Stimulated activated CD8-positive, alpha-beta memory T cell treated with anti-CD3 and anti-CD28 coated beads, Interleukin-2, amount 100 ng/mL, for 1 hour (primary cell): ENCODE measurements at places on chromosomes 7 and 10.

- DNase-seq: no peak
Measured at GRCh38 chr7:30225863-30226613, 58.4 kb upstream of the ZNRF2 start.

DNA sequence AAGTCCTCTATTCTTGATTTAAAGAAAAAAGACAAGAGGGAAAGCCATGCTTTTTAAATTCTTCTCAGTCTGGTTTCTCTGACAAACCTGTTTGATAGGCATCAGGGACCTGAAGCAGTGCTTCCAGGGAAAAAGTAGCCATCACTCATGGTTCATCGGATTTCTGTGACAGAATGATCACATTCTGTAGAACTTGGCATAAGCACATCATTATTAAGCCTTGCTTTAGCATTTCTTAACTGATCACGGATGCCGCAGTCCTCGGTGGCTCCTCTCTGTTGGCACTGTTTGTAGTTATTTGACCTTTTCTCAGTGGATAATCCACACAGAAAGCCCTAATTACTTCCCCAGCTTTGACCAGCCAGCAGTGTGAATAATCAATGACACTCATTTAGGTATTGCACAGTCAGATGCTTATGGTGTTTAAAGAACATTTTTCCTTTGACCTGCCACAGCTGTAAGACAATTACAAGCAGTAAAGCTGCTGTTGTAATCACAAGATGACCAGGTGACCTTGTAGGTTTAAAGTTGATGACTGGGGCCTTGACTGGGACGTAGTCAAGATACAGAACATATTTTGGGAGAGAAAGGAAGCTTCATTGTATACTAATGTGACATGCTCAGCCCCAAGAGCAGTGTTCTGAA, 64.4 kb upstream of the SKAP2 start:
- DNase-seq: no peak

- no peak for DNase-seq
Measured at GRCh38 chr10:21265622-21266021, 259.9 kb downstream of the SKIDA1 start.

DNA sequence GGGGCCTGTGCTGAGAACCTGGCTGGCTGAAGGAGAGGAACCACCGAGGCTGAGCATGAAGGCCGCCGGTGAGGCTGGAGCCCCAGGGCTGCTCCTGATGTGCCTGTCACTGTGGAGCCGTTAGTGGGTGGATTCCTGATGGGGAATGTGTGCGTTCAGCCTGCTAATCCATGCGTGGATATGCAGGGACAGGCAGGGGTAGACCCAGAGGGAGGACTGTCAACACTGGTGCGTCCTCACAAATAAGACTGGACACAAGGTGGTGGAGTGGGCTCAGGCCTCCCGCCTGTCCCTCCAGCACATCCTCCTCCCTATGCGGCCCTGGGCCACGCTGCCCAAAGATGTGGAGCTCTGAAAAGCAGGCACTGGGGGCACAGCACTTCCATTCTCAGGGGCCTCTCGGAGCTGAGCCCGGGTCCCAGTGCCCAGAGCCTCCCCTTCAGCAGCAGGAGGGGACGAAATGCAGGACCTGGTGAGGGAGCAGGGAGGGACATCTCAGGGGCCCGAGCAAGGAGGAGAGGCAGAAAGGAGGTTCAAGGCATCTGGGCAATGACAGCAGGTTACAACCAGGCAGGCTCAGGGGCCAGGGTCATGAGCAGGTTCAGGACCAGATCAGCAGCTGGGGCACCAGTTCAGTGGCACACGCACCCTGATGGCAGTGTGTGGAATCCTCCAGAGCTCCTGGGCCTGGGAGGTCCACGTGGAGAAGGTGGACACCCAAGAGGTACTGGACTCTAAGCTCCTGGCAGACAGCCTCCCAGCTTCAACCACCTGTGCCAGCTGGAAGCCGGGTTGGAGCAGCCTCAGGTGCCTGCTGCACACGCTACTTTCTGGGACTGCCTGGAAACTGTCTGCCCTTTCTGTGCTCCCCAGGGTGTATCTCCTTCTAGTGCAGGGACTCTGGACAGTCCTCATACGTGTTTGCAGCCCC, 33.5 kb upstream of the ANTXRL start:
- no peak for DNase-seq

GRCh38 chr10:103888113-103888841, 29.7 kb downstream of the STN1 start:
- DNase-seq: no peak

DNA sequence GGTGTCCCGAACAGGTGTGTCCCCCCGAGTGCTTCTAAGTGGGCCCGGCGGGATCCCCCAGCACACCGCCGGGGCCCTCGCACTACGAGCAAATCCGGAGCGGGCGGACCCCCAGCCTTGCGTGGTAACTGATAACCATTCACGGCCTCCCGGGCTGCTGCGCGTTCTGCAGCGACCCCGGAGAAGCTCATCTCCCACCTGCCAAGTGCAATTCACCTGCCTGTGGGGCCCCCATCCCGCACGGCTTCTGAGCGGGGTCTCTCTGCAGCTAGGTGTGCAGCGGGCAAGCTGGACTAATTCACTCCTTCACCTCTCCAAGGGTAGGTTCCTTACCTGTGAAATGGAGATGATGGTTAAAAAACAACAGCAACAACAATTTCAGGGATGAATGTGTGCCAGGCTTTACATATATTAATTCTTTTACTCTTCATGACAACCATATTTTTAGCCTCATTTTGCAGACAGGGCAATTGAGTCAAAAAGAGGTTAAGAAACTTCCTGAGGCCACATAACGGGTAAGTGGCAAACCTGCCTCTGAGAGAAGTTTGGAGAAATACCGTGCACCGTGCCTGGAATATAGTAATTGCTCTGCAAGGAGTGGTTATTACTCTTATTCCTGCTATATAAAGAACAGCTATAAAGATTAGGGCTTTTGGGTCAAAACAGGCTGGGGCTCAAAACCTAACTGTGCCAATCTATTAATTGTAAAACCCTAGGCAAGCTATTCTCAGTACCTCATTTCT, 652 bp upstream of the PODXL start:
- no peak for DNase-seq

DNA sequence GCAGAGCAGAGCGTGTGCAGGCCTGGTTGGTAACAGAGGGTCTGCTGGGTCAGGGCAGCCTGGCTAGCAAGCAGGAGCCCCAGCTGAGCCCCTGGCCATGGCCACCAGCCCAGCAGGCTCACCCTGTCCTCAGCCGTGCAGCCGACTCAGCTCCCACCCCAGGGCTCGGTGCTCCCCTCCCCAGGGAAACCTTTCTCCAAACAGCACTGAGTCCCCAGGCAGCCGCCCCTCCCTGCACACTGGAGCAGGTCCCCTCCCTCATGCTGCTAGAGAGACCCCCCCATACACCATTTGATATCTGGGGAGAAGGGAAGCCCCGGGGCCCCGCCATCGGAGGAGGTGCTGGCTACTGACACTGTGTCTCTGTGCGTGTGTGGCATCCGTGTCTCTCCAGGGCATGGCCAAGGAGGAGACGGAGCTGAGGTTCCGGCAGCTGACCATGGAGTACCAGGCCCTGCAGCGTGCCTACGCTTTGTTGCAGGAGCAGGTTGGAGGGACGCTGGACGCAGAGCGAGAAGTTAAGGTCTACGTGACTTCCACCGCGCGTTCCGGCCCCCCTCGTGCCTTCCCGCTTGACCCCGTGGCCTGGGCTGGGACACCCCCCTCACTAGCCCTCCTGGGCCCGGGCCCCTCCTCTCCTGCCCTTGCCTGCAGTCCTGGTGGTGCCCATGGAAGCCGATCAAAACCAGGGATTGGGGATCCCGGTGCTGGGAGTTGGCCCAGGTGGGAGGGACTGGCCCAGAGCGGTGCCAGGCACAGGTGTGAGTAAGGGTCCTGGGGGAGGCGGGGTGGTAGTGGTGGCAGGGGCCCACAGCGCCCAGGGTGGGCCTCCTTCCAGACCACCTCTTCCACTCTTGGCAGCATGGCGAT, 45.0 kb upstream of the DPYSL4 start:
- no peak for DNase-seq

GRCh38 chr10:69498711-69499471, 47.6 kb downstream of the TSPAN15 start:
- no peak for DNase-seq

DNA sequence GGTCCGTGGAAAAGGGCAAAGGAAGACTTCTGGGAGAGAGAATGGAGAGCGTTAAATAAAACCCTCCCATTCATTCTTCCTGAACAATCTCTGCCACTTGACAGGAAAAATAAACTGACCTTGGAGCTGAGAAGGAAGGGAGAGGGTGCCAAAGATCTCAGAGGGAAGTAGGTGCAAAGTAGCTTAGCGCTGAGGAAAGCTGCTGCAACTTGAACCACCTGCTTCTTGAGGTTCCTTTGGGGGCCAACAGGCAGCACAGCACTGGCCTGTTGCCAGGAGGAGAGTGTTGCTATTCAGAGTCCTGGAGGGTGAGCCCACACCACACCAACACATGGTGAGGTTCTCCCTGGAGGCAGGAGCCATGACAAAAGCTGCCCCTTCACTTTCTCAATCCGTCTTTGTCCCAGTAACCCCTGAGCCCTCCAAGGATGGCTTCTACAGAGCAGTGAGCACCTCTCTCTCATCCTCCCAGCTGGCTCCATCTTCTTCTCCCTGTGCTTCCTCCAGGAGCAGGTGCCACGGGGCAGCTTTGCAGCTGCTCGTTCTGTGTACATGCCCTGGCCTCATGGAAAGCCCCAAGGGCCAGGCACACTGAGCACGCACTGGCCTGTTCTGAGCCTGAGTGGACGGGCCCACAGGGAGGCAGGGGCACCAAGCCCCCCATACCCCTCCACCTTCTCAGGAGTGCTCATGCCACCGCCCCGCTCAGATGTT, 101.3 kb downstream of the STRA8 start:
- no peak for DNase-seq

GRCh38 chr7:113267885-113268284, 149.5 kb upstream of the SMIM30 start:
- no peak for DNase-seq

- no peak for DNase-seq
Measured at GRCh38 chr10:17607060-17607459, 10.1 kb downstream of the HACD1 start.

GRCh38 chr10:100528921-100529474, 673 bp downstream of the NDUFB8 start:
- DNase-seq: no peak

DNA sequence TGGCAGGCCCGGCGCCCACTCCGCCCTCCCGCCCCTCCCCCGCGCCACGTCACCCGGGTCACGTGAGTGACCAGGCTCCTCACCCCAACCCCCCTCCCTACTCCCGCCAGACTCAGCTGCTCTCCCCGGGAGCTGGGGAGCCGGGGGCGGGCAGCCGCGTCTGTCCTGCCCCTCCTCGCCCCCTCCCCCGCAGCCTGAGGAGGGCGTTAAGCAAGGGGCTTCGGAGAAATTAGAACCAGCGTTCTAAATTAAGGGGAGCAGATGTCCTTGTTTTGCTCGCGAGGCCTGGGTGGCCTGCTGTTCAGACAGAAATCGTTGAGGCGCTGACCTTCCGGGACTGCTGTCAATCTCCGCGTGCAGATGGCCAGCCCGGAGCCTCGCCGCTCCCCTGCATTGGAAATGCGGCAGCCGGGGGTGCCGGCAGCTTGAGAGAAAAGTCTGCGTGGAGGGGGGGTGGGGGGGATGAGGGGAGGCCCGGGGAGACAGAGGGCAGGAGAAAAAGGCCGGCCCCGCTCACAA, 102.2 kb upstream of the ZNF438 start:
- peak; percentile 51 for DNase-seq

DNA sequence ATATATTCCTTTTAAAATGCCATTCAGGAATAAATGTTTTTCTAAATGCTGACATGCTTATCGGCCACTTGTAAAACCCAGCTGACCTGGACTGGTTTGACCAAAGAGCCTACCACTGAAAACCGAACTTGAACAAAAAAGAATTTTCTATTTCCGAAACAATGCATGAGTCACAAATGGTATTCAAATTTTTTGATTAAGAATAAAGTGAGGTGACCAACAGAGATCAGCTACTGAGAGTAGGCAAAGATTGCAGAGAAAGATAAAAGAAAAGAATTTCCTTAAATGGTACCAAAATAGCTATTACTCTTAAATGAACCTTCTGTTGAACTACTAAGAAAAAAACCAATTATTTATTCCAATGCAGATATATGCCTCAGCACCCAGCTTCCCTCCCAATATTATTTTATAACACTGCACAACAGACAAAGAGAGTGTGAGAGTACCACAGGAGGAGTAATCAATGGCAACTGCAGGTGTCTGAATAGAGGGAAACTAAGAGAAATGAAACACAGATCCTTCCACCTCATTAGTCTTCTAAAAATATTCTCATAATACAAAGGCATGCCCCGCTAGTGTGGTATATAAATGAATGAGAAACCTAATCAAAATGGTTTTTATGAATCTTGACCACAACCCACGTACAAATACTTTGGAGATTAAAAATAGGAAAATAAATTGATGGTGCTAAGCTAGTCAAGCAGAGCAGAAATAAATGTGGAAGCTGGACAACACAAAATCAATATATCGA, 20.1 kb downstream of the OSBPL3 start:
- DNase-seq: no peak

GRCh38 chr10:52111101-52111891, 202.8 kb upstream of the DKK1 start:
- no peak for DNase-seq
